Gastroesophageal sphincter (tissue), 4 donors: ENCODE measurements at places on chromosomes 7 and 10.

DNA sequence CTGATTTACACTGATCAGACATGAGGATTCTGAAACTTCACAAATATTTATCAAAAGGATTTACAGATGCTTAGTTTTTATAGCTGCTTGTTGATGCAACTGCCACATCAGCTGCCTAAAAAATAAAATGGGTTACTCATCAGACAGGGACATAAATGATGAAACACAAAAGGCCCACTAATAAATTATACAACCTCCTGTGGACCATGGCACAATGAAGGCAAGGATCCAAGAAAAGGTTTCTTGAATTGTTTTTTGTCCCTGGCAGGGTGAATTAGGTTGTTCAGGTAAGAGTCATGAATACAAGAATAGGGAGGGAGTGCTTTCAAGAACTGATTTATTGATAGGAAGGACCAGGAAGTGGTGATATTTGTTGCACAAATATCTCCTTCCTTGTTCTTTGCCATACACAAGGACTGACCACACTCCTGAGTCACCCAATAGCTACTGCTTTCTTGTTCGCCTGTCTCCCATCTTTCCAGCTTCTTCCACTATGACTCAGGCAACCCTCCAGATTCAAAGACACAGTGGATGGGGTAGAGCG is 234.5 kb downstream of the AHR start:
- no peak for ATAC-seq

DNA sequence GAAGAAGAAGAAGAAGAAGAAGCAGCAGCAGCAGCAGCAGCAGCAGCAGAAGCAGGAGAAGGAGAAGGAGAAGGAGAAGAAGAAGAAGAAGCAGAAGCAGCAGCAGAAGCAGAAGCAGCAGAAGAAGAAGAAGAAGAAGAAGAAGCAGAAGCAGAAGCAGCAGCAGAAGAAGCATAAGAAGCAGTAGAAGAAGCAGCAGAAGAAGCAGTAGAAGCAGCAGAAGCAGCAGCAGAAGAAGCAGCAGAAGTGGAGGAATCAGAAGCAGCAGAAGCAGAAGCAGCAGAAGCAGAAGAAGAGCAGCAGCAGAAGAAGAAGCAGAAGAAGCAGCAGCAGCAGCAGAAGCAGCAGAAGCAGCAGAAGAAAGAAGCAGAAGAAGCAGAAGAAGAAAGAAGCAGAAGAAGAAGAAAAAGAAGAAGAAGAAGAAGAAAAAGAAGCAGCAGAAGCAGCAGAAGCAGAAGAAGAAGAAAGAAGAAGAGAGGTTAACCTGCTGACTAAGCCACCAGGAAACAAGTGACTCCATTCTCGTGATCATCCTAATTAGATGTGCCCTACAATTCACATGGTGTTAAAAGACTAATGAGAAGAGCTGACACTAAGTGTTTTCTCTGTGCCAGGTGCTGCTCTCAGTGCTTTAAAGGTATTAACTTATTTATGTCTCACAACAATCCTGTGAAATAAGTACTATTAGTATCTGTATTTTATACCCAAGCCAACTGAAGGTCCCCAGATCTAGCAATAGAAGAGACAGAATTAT is 11.6 kb downstream of the CDNF start:
- ATAC-seq = no peak

DNA sequence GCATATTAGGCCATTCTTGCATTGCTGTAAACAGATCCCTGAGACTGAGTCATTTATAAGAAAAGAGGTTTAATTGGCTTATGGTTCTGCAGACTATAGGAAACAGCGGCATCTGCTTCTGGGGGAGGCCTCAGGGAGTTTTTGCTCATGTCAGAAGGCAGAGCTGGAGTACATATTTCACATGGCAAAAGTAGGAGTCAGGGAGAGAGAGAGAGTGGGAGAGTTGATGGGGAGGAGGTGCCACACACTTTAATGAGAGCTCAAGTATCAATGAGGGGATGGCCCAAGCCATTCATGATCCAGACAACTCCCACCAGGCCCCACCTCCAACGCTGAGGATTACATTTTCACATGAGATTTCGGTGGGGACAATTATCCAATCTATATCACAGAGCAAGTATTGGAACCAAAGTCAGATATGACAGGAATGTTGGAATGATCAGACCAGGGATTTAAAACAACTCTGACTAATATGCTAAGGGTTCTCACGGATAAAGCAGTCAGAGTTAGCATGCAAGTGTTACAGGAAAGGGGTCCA is 795.3 kb upstream of the CELF2 start:
- no peak for ATAC-seq

- ATAC-seq = no peak
Observed at GRCh38 chr10:68175949-68176348, 56.0 kb downstream of the ATOH7 start.

DNA sequence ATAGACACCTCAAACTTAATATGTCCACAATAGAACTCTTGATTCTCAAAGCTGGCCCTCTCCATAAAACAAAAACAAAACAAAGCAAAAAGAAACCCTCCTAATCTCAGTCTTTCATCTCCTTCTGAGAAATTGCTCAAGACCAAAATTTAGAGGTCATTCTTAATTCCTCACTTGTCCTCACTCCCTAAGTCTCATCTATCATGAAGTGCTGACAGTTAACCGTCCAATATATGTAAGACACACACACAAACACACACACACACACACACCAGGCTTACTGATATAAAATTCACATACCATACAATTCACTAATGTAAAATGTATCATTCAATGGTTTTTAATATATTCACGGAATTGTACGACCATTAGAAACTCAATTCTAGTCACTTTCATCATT is 17.0 kb upstream of the SVIL start:
- ATAC-seq = no peak

GRCh38 chr7:149783386-149784250 is 10.2 kb upstream of the ZNF467 start:
- no peak for ATAC-seq

GRCh38 chr7:129008645-129009414 is 46.1 kb downstream of the TNPO3 start:
- no peak for ATAC-seq

GRCh38 chr7:26991796-26992195 is 104.0 kb downstream of the HOXA1 start:
- no peak for ATAC-seq

DNA sequence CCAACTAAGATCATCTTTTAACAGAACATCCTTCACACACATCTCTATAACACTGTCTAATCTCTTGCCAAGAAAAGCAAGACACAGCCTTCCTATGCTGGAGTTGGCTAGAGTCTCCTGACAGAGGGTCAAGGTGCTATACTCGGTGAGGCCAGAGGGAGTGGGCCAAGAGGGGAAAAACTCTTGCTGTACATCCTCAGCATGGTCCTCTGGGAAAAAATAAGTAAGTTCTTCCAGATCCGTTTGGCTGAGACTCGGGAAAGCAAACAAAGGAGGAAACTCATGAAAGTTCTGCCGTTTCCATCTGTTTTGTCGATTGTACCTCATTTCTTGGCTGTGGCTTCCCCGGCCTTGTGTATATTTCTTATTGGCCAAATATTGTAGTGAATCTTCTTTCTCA is 33.9 kb downstream of the VWDE start:
- no peak for ATAC-seq

- ATAC-seq = no peak
Observed at GRCh38 chr10:36091007-36091406, 448.9 kb upstream of the FZD8 start.

- no peak for ATAC-seq
Observed at GRCh38 chr7:123271856-123272255, 72.1 kb upstream of the SLC13A1 start.

DNA sequence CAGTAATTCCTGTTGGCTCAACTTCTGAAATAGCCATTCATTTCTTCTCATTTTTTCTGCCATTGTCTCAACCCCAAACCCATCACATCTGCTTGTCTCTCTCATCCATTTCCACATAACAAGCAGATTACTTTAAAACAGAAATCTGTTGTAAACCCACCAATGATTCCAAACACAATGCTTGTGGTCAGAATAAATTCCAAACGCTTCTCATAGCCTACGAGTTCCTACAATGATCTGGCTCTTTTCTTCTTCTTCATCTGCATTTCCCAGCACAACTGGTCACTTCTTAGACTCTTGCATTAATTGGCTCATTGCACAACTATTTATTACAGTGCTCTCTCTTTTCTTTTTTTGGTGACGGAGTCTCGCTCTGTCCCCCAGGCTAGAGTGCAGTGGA is 364.1 kb downstream of the GATA3 start:
- no peak for ATAC-seq

DNA sequence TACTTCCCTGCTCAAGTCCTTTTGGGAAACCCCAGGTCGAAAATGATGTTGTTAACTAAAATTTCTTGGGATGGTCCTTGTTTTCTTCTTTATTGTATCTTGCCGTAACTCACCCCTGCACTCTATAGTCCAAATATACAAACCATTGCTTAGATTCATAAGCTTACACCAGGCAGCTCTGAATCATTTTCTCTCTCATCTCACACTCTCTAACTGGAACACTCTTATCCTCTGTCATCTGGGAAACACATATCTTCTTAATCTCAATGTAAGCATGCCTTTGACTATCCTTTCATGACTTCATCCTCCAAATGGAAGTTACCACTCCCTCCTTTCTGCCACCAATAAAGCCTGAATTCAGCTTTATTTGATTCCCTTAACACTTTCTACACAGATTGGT is 175.8 kb upstream of the ANK3 start:
- ATAC-seq = no peak

DNA sequence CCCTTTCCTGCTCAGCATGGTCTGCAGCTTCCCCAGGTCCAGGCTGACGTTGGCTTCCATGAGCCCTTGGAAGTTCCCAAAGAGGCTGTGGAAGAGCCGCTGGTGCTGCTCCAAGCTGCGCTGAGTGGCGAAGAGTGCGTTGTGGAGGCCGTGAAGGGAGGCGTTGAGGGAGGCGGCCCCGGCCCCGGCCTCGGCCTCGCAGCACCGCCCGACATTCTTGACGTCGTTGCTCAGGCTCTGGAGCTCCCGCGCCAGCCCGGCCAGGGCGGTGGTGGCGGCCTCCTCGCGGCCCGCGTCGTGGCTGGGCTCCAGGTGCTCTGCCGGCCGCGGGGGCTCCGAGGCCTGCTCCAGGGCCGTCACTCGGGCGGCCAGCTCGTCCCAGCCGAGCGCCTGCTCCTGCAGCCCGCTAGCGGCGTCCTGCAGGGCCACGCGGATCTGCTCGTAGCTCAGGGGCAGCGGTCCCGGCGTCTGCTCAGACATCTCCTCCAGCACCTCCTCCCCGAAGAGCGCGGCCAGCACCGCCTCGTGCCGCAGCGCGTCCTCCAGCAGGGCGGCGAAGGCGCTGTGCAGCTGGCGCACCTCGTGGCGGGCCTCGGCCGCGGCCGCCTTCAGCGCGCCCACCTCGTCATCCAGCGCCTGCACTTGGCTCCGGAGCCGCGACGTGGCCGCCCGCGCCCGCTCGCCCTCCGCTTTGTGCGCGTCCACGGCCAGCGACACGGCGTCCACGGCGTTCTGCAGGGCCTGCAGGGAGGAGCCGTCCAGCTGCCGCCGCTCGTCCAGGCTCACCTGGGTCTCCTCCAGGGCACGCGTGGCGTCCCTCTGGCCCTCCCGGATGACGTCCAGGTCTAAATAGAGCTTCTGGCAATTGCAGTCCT is 14.7 kb downstream of the MMRN2 start:
- ATAC-seq = peak; percentile 14

DNA sequence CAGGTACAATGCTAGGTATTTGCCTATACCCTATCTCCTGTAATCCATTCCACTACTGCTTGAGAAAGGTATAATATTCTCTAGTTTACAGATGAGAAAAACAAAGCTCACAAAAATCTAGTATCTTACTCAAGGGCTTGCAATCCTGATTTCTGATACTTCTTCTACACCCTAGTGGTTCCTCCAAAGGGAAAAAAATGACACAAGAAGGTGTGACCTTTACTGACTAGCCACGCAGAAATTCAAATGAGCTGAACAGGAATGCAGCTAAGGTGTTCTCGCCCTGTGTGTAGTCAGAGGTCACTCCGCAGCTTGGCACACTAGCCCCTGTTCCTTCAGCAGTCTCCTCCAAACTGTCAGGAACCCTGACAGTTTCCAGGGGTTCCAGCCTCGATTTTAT is 59.5 kb upstream of the TM9SF3 start:
- no peak for ATAC-seq

DNA sequence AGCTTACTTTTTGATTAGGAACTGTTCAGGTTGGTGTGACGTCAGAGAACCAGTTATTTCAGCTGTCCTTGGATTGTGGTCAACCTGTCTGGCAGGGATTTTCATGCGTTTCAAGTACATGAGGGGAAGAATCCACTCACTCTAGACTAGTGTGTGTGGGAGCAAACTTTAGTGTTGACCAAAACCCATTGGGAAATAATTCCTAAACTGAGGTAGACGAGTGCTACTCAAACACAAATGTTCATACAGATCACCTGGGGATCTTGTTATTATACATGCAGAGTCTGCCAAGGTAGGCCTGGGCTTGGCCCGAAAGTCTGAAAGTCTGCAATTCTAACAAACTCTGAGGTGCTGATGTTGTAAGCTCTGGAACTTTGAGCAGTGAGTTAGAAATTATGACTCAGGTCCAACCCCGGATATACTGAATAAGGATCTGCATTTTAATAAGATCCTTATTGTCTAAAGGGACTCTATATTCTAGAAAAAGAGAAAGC is 111.1 kb upstream of the CREB5 start:
- ATAC-seq = peak; percentile 82
